MV-4-11 (cell line): ENCODE measurements at places on chromosomes 11 and 22.

- DNase-seq: no peak
These were observed 116.2 kb downstream of the KCNQ1OT1 start for GRCh38 chr11:2583605-2583958.

- no peak for DNase-seq
These were observed 45.6 kb downstream of the TRMU start for GRCh38 chr22:46381142-46381541.

- no peak for DNase-seq
These were observed 41.6 kb downstream of the BUD13 start for GRCh38 chr11:116731097-116731761.

DNA sequence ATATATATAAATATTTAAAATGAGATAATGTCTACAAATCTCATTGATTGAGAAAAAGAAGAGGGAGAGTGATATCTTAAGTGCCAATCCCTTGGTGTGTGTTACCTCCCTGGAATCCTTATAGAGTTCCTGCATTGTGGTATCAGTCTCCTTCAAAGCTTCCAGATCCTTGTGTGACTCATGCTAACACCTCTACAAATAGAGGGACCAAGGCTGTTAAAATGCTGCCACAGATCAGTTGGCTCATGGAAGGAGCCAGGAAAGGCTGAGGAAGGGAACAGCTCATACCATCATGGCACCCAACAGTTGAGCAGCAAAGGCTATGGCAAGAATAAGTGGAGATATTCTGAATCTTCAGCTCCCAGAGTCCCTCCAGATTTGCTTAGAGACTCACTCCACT lies 163.6 kb upstream of the ISX start:
- DNase-seq: no peak
